Epithelial cell of esophagus (primary cell): ENCODE measurements at places on chromosomes 16 and 17.
A peak's percentile ranks its signal among the peaks of the same experiment; 100 is the strongest.

DNA sequence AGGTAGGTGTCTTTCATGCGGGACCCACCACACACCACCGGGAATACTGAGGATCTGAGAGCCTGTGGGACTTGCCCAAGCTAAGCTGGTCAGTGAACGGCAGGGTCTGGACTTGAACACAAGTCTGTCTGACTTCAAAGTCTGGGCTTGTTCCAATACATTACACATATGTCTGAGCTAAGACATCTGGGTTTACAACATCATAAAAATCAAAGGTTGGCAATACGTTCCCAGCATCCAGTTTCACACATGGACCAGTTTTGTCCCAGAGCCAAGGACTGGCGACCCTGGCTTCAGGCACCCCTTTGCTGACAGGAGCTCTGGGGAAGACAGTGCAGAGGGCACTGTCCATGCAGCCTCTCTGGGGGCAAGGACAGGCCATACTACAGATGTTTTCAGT, 27.9 kb upstream of the AXIN2 start:
- DNase-seq: no peak

DNA sequence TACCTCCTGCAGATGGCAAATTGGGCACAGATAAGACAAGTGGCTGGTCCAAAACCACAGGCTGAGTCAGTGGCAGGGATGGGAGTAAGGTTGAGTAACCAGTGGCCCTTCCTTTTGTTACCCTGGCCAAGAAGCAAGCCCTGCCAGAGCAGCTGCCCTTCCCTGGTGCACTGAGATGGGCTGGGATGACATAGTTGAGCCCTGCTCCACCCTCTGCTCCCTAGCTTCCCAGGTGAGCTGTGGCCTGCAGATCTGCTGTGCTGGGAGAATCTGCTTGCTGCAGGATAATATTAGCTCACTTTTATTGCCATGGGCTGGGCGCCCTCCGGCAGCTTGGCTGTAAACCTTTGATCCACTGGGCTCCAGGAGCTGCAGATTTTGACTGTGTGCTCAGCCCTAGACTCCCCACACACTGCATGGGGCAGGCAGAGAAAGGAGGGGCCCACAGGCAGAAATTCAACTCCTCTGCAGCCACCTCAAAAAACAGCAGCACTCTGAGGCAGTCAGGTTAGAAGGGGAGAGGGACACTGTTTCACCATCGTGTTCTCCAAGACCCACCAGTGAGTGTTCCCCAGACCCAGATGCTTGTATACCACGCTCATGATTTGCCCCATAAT, 101.8 kb downstream of the CBLN1 start:
- no peak for DNase-seq

DNA sequence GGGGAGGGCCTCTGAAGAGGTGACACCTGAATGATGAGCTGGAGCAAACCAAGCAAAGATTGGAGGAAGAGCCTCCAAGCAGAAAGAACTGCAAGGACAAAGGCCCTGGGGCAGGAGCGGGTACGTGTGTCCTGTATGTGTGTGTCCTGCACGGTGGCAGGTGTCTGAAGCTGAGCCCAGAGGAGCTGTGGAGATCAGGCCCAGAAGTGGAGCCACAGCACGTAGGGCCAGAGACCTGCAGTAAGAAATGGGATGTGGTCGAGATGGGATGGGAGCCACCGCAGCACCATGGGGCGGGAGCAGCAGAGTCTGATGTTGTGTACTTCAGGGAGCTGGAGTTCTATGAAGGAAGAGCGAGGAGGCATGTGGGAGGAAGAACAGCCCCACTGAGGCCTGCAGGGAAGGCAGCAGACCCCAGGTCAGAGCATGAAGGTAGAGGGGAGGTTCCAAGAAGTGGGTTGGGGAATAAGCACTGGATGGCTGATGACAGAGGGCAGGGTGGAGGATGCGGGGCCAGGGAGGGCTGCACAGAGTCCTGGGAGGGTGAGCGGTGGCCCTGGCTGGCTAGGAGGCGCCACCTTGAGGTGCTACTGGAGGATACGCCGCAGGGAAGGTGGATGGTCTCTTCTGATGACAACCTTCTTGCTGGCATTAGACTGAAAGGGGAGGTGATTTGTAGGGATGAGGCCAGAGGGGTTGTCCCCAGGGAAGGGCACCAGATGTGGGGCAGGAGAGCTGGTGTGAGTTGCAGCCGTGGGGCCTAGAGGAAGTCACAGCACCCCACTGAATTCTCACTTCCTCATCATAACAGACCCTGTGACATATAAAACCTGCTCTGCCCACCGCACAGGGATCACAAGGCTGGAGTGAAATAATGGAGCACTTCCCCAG, 10.6 kb upstream of the CETP start:
- DNase-seq: peak; percentile 52

- DNase-seq: no peak
Observed at GRCh38 chr16:85861095-85861825, 37.7 kb upstream of the IRF8 start.

GRCh38 chr17:68228817-68229570, 18.8 kb upstream of the AMZ2 start:
- DNase-seq: peak; percentile 23

DNA sequence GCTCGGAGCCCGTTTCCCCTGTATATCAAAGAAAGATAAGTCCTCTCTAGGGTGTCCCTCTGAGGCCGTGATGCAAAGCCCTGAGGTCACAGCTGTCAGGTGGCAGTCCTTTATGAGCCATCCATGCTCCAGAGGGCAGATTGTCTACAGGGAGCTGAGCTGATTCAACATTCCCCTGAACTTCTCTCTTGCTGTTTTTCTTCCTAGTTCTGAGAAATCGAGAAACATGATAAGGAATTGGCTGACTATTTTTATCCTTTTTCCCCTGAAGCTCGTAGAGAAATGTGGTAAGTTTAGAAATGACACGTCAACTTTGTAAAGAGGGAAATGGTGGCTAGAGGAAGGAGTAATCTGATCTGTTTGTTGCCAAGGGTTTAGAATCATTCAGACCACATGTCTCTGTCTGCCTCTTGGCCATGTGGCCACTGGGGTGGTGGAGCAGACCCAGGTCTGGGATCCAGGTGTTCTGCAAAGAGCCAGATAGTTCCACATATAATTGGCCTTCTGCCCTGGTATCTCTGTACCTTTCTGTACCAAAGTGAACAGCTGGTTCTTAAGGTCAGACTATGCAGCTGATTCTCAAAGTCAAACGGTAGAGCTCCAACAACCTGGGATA, 3.5 kb downstream of the CTNS start:
- no peak for DNase-seq

DNA sequence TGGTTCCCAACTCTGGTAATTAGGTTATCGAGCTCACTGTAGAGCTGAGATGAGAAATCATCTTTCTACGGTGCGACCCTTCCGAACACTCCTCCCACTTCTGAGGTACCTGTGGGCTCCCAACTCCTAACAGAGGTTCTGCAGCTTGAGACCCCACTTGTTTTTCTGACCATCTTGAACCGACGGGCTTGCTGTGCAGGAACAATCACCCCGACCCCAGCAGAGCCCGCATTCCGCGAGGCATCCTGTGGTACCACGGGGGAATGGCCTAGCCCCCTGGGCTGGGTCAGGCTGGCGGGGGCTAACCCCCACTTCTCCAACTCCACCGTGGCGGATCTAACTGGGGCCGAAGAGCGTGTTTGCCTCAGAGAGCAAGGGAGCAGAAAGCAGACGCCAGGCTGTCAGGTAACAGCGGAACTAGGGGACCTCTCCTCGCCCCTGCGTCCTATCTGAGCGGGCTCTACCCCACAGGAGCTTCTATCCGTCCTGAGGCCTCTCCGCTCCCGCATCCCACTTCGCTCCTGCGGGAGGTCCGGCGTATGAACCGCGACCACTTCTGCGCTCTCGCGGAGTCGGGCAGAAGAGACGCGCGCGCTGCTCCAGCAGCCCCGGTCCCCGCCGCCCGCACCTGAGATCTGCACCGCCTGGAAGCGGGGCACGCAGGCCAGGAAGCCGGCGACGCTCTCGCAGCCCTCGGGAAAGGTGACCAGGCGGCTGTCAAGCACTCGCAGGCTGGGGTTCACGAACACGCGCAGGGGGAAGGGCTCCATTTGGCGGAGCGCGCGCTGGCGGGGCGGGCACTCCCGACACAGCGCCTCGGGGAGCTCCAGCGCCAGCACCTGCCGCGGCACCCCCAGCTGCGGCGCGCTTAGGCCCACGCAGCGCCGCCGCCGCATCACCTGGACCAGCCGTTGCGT, 761 bp downstream of the PDF start:
- peak; percentile 60 for DNase-seq
